Daoy (cell line): ENCODE measurements at places on chromosomes 16 and 17. TPM values are rescaled to one million over a fixed set of nuclear protein-coding genes. Genes with fewer than 3 reads are reported as not detected.

Gene SCARF1
- 2.1 and 4.0 TPM in 2 replicates for total RNA-seq

Gene SLFN12
- 21.4 and 24.3 TPM in 2 replicates for total RNA-seq

Gene TERB1
- 0.46 TPM in 1 of 2 replicates, not detected in the other for total RNA-seq

Gene FHOD1
- total RNA-seq: 22.2 and 25.7 TPM in 2 replicates

Gene SLC13A5
- total RNA-seq: not detected in 2 replicates

Gene ANKS3
- total RNA-seq: 18.8 and 19.7 TPM in 2 replicates
